Fibroblast of upper back skin (primary cell): ENCODE measurements at places on chromosomes 11 and 22.

GRCh38 chr22:39349506-39349966 is 255 bp upstream of the SYNGR1 start:
- DNase-seq, result no peak

DNA sequence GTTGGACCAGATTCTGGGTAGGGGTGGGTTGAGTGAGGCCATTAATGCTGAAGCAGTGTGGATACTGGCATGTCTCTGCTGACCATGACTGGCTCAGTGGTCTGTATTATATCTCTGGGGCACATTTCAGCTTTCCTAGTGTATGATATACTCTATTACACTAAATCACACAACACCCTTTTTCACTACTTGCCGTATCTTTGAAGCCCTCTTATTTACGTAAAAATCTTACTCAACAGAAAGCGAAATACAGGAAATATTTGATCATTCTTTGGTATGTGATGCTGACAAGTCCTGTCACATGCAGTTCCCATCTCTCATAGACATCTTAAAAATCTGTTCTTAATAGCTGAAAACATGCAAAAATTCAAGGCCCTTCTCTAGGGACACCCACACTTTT is 40.3 kb downstream of the OR5B17 start:
- DNase-seq, result peak; percentile 71

DNA sequence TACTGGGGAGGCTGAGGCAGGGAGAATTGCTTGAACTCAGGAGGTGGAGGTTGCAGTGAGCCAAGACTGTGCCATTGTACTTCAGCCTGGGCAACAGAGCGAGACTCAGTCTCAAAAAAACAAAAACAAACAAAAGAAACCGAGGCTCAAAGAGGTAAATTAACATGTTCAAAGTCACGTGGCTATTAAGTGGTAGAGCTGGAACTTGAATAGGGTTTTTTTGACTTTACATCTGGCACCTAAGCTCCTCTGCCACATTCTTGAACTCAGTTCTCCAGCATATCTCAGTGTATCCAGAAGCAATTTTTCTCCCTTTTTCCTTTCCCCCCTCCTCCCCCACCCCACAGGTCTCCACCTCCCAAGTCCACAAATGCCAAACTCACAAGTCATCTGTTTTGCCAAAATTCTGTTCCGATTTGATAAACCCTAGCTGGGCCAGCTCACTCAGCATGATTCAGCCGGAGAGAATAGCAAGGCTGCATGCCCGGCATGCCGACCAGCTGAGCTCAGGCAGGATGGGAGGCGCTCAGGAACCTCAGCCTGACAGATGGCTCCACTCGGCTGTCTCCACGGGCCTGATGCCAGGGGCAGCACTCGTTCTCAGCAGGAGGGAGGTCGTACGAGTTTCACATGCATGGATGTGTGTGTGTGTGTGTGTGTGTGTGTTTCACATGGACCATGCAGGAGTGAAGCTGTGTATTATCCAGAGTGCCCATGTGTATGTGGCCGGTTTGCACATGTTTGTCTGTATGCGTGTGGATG is 63.2 kb upstream of the RRAS2 start:
- DNase-seq, result peak; percentile 100

DNA sequence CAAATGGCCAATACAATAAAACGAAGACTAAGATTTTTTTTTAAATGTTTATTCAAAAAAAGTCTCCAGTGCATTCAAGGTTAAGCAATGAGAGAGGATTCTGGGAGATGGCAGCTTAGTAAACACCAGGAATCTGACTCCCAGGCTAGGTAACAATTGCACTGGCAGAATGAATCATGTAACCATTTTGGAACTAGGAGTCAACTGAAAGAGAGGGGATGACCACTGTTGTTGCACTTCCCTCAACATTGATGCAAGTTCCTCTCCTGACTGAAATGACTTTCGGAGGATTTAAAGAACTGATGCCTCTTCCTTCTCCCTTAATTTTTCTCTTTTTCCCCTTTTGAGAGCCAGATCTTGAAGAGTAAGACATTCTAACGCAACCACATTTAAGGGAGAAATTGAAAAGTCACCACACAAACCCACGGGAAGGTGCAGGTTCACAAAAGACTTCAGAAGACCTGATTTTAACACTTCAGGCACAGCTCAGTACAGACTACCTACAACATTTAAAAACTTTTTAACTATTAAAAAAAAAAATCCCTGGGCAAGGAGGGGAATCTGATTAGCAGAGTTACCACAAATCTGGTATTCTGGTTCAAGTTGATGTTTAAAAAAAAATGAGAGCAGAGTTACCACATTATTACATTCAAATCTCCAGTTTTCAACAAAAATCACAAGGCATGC is 56.8 kb downstream of the FCHSD2 start:
- DNase-seq, result peak; percentile 2

GRCh38 chr22:46045459-46046298 is 68.7 kb upstream of the WNT7B start:
- DNase-seq, result no peak

DNA sequence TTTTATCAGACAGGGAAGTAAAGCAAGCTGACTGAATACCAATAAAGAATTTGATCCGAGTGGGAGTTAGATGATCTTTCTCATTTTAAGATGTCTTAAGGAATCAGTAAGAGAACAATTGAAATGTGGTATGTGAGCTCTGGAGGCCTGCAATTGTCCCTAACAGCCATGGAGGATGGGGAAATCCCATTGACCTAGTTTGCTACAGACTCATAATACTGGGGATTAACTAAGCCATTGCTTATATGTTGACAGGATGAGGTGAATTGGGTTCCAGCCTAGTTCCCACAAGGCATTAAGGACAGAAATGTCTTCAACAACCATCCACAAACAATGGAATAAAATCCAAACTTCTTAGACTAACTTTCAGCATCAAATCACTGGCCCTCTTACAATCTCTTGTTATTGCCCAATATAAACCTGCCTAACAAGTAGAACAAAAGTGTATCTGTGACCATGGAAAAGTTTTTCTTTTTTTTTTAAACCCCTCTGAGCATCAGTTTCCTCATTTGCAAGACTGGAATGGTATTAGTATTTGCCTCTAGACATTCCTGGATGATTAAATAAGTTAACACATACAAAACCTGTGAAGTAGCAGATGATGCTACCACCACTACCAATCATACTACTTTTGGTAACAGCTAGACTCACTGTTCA is 773.2 kb downstream of the DLG2 start:
- DNase-seq, result no peak

GRCh38 chr11:59284773-59285129 is 72.0 kb upstream of the MPEG1 start:
- no peak for DNase-seq

DNA sequence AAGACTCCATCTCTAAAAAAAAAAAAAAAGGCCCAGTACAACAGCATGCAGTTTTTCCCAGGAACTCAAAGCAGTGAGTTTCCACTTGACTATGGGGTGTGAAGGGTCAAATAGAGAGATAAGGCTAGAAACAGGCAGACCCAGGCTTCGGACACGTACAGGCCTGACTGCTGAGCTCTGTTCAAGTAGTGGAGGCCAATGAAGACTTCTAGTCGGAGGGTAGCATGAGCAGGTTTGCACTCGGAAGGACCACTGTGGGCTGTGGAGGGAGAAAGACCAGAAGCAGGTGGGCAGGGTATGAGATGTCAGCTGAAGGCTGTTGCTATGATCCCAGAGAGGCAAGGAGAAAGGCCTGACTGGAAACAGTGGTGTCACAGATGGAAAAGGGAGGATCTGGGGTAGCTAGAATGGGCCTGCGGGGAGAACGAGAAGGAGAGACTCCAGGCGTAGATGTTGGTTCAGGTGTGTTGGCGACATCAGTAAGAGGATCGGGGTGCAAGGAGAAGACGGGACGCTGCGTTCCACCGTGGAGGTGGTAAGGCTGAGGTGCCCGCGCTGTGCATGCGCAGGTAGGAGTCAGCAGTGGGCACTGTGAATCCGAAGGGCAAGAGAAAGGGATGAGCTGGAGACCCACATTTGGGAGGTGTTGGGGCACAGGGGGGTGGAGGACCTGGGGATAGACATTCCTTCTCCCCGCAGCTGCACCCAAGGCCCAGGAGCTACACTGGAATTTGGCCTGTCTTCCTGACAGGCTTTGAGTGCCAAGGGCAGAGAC is 49.4 kb upstream of the RAB1B start:
- DNase-seq, result no peak

DNA sequence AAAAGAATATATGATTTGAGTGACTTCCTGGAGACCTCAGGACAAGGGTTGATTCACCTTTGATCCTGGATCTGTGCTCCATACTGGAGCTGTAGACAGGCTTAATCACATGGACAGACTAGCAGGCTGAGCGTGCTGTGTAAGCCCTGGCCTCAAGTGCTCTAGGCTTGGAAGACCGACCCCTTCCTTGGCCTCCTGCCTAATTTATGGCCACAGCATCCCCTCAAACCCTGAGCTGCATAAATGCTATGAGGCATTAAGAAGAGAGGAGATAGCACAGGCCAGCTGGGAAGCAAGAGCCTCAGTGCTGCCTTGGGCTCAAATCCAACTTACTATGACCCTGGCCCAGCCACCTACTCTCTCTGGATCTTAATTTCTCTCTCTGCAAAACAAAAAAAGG is 385.1 kb downstream of the BUD13 start:
- no peak for DNase-seq

GRCh38 chr22:23305321-23305910 is 125.1 kb downstream of the BCR start:
- peak; percentile 30 for DNase-seq

- DNase-seq, result no peak
Observed at GRCh38 chr11:123354371-123354975, 75.6 kb upstream of the GRAMD1B start.

DNA sequence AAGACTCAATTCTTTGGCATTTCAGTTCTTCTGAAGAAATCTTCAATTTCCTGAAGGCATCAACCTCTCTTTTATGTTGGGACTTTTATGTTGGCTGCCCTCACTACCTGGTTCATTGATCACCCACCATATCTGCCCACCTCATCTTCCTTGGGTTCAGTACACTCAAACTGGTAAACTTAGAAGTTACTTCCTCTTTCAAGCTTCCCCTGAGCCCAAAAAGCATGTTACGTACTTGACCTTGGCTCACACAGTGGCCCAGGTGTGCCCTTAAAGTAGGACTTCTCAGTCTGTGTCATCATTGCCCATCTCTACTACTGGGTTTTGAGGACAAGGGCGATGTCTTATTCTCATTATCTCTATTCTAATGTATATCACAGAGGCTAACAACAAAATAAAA is 86.1 kb downstream of the GRIA4 start:
- no peak for DNase-seq

GRCh38 chr11:33703788-33704187 is 3.2 kb upstream of the C11orf91 start:
- DNase-seq, result no peak

GRCh38 chr11:114914231-114915005 is 236.1 kb downstream of the NXPE2 start:
- DNase-seq, result no peak

GRCh38 chr11:3014057-3014938 is 22.2 kb upstream of the NAP1L4 start:
- no peak for DNase-seq

DNA sequence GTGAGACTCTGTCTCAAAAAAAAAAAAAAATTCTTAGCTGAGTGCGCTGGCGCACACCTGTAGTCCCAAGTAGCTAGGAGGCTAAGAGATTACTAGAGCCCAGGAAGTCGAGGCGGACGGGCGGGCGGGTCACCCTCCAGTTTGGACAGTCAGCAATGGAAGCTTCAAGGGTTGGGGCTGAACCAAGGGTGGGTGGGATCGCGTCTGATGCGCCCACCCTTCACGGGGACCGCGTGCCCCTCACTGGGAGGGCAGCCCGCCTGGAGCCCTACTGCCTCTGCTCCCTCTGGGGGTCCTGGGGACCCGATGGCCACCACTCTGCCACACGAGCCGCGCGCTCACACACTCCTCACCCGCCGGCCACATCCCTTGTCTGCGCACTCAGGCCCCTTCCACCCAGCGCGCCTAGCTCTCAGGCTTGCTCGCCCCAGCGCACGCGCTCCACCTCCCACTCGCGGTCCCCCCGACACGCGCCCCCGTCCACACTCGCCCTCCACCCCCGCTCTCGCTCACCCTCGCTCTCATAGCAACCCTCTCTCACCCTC is 494 bp downstream of the CHID1 start:
- DNase-seq, result no peak

- DNase-seq, result peak; percentile 96
Observed at GRCh38 chr11:59550842-59551658, 39.7 kb downstream of the OR4D9 start.

DNA sequence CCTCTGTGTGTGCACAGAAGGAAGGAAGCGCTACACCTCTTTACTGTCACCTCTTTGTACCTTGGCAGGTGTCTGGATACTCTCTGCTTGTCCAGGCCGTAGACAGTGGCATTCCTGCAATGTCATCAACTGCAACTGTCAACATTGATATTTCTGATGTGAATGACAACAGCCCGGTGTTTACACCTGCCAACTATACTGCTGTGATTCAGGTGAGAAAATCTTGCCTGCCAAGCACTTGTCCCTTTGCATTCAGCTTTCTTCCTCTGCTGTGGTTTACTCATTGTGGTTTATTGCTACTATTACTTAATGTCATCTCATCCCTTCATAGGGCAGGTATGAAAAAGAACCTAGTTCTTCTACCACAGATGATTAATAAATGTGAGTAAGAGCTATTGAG is 131.9 kb upstream of the MTNR1B start:
- DNase-seq, result no peak

GRCh38 chr22:37538590-37539357 is 19.6 kb upstream of the CARD10 start:
- DNase-seq, result peak; percentile 91

- no peak for DNase-seq
Observed at GRCh38 chr22:42365942-42366695, 66.1 kb downstream of the NFAM1 start.

DNA sequence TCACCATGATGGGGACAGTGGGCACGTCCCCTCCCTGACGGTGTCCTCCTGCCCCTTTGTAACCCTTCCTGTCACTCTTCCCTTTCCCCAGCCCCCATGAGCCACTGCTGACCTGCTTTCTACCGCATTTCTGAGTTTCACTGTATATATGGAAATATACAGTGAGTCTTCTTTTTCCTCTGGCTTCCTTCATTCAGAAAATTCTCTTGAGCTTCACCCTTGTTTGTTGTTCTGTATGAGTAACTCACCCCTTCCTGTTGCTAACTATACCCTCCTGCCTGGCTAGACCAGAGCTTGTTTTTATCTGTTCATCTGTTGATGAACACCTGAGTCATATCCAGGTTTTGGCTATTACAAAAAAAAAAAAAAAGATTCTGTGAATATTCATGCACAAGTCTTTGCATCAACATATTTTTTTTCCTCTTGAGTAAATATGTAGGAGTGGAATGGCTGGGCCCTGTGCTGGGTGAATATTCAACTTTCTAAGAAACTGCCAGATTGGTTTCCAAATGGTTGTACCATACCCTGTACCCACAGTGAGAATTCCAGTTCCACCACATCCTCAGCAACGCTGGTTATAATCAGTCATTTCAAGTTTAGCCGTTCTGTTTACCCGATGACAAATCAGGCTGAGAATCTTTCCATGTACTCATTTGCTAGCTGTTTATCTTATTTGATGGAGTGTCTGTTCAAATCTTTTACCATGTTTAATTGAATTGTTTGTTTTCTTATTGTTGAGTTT is 62.0 kb downstream of the IGF2 start:
- DNase-seq, result peak; percentile 32

GRCh38 chr22:43144949-43145348 is 1.8 kb upstream of the MCAT start:
- DNase-seq, result no peak
